T-helper 1 cell (primary cell): ENCODE measurements at places on chromosomes 5 and 9.

- DNase-seq: no peak
Measured at GRCh38 chr5:151107084-151107483, 26.2 kb upstream of the TNIP1 start.

DNA sequence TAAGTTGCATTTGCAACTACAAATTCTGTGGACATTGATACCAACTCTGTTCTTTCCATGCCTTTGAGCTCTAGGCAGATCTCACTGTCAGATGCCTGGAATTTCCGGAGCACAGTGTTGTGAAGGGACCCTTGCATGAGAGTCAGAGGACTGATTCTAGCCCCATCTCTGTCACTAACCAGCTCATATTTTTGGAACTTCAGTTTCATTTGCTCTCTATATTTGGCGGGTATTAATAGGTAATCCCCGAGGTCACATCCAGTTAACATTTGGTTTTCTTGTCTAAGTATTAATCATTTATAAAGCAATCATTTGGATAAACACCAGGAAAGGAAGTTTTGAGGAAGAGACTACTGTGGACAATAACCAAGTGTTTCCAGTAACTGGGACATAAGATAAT, 115.7 kb downstream of the MAN2A1 start:
- no peak for DNase-seq

GRCh38 chr5:179205277-179205676, 140.0 kb downstream of the ADAMTS2 start:
- DNase-seq: no peak

- DNase-seq: no peak
Measured at GRCh38 chr9:112299514-112299913, 33.9 kb downstream of the PTBP3 start.

GRCh38 chr9:22257026-22257816, 189.4 kb upstream of the DMRTA1 start:
- no peak for DNase-seq

DNA sequence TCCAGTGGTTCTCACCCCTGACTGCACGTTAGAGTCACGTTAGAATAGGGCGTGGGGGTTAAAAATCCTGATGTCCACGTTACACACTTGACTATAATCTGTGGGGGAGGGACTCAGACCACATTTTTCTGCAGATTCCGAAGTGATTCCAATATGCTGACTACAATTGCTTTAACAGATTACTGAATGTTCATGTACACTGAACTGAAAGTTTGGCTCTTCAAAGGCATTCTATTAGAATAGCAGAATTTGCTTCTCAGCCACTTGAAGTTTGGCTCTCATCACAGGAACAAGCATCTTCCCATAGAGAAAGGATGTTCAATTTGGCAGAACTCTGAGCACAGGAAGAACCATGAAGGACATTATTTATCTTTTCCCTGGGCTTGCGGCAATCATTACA, 84.5 kb downstream of the HAPLN1 start:
- DNase-seq: no peak

GRCh38 chr9:105667867-105668266, 5.6 kb downstream of the TAL2 start:
- no peak for DNase-seq

DNA sequence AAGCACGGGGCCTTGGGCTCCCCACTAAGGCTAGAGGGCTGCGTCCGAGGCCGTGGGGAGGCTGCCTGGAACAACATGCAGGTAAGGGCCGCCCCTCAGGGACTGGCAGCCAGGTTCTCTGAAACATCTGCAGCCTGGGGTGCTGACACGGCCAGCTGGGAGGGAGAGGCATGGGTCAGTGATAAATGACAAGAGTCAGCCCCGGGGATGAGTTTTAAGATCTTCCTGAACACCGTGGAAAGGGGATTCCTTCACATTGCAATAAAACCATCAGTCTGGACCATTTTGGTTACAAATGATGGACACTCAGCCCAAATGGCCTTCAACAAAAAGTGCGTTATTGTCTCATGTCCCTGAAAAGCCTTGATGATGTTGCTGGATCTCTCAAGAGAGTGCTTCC, 32.9 kb upstream of the SAP30L start:
- DNase-seq: no peak

GRCh38 chr9:107443786-107444185, 45.8 kb downstream of the KLF4 start:
- DNase-seq: no peak

DNA sequence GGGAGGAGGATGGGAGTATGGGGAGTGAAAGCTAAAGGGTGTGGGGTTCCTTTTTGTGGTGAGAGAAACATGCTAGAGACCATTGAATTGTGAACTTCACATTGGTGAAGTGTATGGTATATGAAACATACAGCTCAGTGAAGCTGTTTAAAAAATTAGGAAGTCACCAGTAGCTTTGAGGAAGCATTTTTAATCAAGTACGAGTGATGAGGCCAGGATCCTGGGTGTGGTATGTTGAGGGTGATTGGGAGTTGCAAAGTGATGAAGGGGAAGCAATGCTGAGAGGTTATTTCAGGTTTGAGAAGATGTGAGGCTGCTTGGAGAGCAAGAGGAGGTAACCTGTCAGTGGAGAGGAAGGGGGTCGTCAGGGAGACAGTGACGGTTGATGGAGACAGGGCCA, 22.7 kb upstream of the CLK4 start:
- no peak for DNase-seq

DNA sequence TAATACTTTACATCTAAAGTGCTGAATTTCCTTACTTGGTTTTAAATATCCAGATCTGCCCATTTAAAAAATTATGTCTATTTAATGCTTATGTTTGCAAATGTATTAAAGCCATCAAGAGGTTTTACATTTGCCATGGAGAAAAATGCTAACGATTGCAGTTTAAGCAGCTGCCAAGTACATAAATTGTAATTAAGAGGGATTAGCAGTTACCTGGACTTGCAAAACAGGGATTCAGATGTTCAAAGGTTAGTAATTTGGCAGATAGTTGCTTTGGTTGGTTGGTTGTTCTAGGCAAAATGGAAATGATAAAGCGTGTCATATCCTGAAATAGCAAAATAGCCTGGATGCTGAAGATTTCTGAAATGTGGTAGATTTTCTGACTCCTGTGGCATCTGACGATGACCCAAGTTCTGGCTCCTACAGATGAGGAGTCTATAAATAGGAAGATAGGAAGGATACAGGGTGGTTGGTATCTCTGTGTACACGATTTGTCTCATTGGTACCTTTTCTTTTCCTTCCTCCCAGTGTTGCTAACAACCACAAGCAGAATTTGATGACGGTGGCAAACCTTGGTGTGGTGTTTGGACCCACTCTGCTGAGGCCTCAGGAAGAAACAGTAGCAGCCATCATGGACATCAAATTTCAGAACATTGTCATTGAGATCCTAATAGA, 282.9 kb downstream of the NR3C1 start:
- DNase-seq: no peak

GRCh38 chr9:126902210-126902609, 12.4 kb upstream of the RALGPS1 start:
- no peak for DNase-seq

GRCh38 chr5:162796507-162796906, 640.9 kb upstream of the CCNG1 start:
- no peak for DNase-seq

DNA sequence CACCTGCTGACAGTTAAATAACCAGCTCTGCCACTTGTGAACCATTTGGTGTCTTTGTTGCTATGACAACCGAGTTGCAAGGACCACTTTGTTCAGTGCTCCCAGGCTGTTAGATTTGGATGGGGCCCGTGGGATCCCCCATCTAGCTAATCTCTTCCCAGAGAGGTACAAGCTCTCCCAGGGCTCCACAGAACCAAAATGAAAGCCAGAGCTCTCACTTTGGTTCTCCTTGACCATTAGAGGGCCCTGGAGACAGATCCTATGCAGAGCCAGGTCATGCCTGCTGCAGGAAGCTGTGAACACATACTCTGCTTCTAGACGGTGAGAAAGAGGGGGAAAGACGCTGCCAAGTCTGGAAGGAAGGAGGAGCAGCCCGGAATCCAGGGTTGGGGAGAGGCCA, 224.6 kb downstream of the GABBR2 start:
- DNase-seq: no peak

GRCh38 chr5:124742983-124743601, 3.3 kb downstream of the ZNF608 start:
- no peak for DNase-seq

DNA sequence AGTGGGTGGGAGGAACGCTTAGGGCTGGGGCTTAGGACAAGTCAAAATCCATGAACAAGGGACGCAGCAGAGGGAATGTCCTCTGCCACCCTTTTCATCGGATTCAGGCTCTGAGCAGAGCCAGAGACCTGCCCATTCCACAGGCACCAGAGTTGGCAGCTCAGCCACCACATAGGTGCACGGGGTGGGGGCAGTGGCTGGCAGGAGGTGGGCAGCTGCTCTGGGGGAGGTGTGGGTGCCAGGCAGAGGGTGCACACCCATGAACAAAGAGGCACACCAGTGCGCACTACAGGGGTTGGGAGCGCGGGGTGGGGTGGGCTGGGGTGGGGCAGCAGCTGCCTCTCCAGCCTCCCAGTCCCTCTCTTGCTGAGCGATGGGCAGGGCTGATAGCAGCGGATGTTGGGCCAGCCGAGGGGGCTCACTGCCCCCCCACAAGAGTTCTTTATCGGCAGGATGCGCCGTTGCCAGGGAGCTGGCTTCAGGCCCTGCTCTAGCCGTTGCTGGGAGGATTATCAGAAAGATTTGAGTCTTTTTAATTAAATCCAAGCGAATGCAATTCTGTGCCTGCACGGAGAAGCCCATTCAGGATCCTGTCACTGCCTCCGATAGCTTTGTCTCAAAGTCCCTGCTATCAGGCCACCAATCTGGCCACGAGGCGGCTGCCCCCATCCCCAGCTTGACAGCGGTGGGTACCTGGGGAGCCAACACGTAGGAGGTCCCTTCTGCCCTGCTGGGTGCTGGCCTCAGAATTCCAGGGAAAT, 64.3 kb upstream of the LMX1B start:
- no peak for DNase-seq

DNA sequence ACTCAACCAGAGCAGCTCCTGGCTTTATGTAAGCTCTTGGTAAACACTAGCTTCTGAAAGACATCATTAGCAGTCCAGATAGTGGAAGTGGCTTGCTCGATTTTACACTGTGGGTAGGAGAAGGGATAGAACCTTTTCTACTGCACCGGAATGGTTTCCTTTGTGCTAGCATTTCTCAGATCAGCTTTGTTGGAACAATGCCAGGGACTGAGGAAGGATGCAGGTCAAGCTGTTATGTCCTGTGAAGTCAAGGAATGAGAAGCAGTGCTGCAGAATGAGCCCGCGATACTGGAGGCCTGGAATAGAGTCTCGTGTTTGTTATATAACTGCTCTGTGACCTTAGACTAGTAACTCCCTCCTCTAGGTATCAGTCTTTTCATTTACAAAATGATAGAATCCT, 233.6 kb downstream of the GABRB2 start:
- no peak for DNase-seq

GRCh38 chr9:108766626-108767161, 89.1 kb downstream of the ACTL7B start:
- no peak for DNase-seq

DNA sequence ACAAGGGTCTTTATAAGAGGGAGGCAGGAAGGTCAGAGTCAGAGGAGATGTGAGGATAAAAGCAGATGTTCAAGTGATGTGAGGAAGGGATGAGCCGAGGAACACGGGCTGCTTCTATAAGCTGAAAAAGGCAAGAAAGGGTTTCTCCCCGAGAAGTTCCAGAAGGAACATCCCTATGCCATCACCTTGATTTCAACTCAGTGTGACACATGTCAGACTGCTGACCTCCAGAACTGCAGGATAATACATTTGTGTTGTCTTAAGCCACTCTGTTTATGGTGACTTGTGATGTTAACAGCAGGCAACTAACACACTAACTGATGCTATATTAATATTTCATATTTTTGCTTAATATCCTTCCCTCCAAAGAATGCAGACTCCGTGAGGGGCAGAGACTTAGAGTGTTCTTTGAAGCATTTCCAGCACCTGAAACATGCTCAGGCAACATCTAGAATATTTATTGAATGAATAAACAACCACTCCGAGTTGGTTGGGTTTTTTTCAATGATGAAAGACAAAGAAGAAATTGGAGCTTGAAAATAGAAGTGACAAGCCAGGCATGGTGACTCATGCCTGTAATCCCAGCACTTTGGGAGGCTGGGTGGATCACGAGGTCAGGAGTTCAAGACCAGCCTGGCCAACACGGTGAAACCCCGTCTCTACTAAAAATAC, 77.6 kb upstream of the ADRA1B start:
- no peak for DNase-seq

- no peak for DNase-seq
Measured at GRCh38 chr5:5288201-5288600, 134.3 kb upstream of the ICE1 start.

DNA sequence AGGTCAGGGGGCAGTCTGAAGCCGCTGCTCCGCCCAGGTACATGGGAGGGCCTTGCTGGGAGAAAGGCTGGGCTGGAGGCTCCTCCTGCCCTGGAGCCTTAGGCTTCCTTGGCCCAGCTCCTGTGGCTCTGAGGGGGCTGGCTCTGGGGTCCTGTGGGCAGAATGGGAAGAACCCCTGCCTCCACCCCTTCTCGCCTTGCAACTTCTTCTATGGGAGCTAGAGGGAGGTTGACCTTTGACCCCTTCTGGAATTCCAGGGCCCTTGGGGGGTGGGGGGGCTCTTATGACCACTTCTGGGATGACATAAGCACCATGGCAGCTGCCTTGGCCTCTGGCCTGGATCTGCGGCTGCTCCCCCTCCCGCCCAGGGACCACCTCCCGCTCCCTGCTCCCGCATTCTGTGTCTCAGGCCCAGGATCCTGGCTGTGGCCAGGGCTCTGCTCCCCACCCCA, 32.2 kb downstream of the IER5L start:
- no peak for DNase-seq

DNA sequence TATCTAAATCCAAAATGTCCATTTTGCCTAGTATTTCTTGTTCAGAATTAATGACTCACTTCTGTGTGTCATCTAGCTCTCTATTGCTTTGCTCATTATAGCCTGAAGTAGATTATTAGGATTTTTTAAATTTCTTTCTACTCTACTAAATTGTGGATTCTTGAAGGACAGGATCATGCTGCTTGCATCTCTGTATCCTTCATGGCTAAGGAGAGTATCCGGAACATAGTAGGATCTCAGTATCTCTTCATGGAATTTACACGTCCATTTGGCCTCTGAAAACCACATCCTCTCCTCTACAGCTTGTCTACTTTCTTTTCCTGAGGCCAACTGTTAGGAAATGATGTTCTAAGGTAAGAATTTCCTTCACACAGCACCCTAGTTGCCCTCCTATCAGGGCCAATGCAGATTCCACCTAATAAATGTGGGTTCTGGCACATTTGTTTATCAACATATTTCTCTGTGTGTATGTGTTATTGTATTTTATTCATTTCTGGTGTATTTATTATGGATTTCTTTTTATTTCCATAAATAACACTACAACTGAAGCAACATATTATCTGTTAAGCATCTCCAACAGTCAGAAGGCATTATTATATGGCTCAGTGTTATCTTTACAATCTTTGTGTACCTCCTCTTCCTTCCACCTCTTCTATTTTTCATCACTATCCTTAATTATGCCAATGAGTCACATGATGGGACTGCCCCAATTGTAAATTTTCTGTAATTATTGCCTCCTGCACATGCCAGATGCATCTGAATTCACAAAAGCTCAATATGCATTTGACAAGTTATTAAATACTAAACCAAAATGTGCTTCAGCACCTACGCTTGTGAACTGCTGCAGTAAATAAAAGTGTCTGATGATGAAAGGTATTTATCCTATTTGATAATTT, 557.8 kb upstream of the TLE4 start:
- no peak for DNase-seq

GRCh38 chr9:114048533-114049415, 29.3 kb downstream of the AMBP start:
- DNase-seq: no peak
